Astrocyte of the cerebellum (primary cell): ENCODE measurements at places on chromosomes 2 and 18.

GRCh38 chr2:32977228-32977758 is 30.5 kb downstream of the LTBP1 start:
- DNase-seq: no peak

- DNase-seq: no peak
These were observed 38.5 kb downstream of the COL4A4 start for GRCh38 chr2:227125506-227125905.

DNA sequence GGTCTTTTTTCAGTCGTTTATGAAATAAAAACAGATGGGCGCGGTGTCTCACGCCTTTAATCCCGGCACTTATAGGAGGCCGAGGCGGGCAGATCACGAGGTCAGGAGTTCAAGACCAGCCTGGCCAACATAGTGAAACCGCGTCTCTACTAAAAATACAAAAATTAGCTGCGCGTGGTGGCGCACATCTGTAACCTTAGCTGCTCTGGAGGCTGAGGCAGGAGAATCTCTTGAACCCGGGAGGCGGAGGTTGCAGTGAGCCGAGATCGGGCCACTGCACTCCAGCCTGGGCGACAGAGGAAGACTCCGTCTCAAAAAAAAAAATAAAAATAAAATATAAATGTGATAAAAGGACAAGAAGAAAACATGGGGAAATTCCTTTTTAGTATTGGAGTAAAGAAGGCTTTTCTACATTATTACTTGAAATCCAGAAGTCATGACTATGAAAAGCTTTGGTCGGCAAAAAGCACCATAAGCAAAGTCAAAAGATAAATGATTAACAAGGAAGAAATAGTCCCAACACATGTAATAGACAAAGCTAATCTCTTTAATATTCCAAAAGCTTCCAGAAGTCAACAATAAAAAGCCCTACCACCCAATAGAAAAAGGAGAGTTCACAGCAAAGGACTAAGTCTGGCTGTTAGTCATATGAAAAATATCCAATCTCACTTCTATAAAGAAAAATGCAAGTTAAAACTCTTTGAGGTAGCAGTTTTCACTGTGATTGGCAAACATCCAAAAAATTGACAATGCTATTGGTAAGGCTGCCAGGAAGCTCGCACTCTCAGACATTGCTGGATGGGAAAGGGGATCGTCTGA is 1.4 kb upstream of the FAM168B start:
- no peak for DNase-seq

- no peak for DNase-seq
These were observed 21.3 kb downstream of the PLA2R1 start for GRCh38 chr2:160041091-160041490.

- DNase-seq: no peak
These were observed 545 bp downstream of the GLI2 start for GRCh38 chr2:120736202-120736623.

DNA sequence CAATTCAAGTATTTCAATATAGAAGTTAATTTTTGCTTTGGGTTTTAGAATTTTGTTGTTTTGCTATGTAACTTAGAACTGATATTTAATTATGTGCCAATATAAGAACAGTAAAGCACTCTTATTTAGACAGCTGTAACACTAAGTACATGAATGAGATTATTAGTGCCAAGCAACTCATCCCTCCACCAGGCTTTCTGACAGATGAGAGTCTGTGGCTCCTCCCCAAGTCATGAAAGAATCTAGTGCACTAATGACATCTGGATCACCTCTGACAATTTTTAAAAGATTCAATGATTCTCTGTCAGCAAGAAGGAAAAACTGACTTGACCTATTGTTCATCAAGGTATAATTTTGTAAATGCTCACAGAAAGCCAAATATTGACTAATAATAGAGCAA is 67.8 kb downstream of the TMEFF2 start:
- no peak for DNase-seq

GRCh38 chr2:34892766-34893165 is 1293.7 kb upstream of the FAM98A start:
- DNase-seq: no peak

DNA sequence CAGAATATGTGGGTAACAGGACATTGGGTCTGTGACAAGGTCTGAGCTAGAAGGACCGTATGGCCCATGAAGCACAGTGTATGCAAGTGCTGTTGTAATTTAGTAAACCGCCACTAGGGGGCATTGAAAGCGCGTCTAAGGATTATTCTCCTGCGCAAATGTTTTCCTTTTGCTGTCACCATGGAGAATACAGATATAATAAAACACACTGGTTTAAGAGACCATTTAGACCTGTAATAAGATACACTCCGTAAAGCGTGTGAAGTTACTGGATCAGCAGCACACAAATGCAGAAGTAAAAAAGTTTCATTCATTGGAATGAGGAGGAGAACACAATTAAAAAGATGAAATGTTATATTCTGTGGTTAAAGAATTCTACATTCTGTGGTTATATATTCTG is 272.4 kb downstream of the AGAP1 start:
- peak; percentile 79 for DNase-seq

DNA sequence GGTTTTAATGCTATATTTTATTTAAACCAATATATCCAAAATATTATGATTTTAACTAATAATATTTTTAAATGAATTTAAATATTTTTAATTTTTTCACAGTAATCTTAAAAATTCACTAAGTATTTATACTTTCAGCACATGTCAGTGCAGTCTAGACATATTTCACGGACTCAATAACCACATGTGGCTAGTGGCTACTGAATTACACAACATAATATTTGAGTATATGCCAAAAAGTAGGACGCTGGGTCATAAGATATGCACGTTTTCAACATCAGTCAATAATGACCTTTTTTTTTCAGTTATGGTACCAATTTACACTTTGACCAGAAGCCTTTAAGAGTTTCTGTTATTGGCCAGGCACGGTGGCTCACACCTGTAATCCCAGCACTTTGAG is 117.7 kb downstream of the GFPT1 start:
- no peak for DNase-seq

DNA sequence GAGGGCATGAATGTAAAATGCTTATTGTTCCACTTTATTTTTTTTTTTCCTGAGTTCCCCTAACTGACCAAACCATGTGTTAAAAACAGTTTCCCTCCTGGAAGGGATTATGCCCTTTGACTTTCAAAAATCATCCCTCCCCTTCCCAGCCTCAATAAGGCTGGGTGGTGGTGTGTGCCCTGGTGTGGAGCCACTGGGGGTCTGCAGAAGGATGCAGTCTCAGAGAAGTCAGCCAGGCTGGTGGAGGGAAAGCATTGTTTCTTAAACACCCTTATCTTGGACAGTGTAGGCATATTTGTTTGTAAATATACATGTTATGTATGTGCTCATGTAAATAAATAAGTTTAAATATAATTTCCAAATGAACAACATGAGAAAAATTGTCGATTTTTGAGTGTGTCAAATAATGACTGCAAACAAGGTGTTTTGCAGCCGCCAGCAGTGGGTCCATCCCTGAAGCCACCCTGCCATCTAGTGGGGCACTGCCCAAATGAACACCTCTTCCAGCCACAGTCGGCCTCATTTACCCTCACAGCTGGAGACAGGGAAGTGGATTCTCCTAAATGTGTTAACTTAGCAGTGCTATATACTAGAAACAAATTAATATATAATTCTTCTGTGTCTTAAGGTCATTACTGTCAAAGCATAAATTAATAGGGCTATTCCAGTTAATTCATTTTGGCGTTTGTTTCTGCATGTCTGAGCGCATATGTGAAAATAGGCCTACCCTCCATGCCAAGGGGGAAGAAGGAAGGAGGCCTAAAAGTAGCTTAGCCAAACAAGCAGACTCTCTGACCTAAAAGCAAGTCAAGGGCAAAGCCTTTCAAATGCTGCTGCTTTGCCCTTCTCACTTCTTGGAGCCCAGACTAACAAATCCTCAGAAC is 209.6 kb upstream of the PIK3C3 start:
- peak; percentile 12 for DNase-seq

DNA sequence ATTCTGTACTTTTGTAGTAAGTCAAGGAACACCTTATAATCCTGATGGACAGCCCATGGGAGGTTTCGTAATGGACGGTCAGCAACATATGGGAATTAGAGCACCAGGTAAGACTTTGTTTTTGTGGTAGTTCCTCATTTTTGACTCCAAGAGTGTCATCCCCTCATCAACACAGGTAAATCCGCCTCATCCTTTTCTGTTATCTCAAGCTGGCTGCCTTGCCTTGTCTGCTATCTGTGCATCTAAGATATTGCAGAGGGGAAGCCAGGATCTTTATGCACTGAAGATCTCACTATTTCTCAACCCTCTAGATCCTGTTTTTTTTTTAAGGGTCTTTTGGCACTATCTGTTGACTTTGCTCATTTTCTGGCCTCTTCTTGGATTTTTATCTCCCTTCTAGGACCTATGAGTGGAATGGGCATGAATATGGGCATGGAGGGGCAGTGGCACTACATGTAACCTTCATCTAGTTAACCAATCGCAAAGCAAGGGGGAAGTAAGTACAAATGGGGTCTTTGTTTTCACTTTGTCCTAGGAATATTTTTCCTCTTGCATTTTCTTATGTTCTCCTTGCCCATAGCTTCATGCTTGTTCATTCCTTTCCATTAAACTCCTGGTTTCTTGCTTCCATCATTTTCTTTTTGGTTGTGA is 133.8 kb downstream of the MEIS1 start:
- no peak for DNase-seq

DNA sequence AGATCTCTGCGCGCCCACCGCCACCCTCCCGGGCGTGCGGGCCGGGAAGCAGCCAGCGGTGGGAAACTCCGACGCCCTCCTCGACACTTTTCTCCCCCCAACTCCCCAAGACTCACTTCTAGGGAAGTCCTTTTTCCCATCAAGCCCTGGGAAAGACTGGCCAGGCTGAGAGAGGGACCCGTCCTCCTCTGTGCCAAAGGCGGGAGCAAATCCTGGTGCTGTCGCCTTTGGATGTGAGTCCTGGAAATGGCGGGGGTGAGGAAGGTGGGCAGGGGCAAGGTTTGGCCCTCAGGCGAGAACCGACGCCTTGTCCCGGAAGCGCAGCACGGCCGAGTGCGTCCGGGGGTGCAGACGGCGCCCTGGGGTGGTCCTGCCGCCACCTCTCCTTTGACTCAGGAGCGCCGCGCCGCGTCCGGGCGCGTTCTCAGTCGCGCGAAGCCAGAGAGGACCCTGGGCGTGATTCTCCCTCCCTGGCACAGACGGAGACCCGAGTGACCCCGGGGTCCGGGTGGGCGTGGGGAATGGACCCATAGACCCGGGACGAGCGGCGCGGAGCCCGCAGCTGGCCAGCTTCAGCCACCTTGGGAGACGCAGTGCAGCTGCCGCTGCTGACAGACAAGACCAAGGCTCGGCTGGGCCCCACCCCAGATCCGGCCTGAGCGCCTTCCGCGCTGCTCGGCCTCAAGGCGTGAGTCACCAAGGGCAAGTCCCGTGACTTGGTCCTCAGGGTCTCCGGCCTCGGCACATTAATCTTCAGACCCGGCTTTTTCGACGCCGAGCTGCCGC is 3.5 kb upstream of the LBX2 start:
- peak; percentile 34 for DNase-seq

GRCh38 chr18:25976554-25976953 is 113.9 kb downstream of the SS18 start:
- DNase-seq: peak; percentile 31

GRCh38 chr2:240463274-240463865 is 27.9 kb downstream of the GPC1 start:
- DNase-seq: no peak

DNA sequence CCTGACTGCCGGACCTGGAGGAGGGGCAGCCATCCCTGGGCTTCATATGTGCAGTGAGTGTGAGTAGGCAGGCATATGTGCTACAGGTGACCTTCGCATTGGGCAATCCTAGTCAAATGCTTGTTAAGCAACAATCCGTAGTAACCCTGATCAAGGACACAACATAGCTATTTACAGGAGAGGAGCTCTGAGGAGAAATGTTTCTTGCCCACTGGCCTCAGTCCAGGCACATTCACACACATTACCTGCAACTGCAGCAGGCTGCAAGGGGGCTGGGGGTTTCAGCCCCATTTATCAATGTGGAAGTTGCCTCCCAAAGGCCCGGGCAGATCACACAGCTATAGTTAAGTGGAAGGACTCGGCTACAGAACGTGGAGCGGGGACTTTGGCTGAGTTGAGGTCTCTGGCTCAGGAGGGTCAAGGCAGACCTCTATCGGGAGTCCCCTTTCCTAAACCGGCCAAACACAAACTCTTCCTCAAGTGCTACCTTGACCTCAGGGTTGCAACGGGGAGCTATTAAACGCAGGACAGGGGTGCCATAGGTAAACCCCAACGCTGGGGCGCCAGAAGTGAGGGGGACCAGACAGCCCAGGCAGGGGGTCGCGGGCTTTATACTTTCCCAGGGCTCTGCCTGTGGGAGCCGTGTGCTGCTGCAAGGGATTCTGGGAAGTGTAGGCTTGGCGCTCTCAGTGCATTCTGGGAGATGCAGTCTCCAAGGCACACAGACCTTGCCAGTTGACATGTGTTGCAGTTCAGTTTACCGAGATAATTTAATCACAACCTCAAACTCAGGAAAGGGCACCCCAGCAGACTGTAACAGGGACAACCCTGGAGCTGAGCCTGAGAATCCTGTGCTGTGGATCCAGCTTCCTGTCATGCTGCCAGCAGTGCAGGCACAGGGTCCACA is 9.4 kb downstream of the KHK start:
- no peak for DNase-seq

DNA sequence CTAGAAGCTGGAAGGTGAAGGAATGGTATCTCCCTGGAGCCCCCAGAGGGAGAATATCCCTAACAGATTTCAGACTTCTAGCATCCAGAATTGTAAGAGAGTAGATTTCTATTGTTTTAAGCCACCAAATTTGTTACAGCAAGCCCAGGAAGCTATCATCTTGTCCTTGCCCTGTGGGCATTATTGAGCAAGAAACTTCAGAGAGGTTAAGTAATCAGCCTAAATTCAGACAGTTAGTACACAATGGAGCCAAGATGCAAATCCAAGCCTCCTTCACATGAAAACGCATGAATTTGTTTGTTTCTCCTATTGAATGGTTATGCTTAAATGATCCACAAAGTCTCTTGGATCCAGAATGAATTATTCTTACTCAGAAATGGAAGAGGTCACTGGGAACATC is 55.2 kb upstream of the TRIB2 start:
- DNase-seq: no peak

DNA sequence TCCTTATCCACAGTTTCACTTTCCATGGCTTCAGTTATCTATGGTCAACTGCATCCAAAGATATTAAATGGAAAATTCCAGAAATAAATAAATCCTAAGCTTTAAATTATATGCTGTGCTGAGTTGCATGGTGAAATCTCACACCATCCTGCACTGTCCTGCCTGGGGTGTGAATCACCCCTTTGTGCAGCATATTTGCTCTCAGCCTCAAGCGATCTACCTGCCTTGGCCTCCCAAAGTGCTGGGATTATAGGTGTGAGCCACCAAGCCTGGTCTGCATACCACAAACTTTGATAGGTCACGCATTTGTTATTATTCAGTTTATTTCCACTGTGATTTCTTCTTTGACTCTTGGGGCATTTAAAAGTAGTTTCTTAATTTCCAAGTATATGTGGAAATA is 117.2 kb downstream of the SPIRE1 start:
- no peak for DNase-seq
